HT1080 (cell line): ENCODE measurements at places on chromosomes 6 and 20. TPM values are rescaled to one million over a fixed set of nuclear protein-coding genes. Genes with fewer than 3 reads are reported as not detected.

The COX4I2 gene
- total RNA-seq = not detected in 2 replicates

The RIPPLY2 gene
- total RNA-seq = not detected in 2 replicates

The ANKRD66 gene
- not detected in 2 replicates for total RNA-seq

The PPIL4 gene
- total RNA-seq = 15.1 and 16.9 TPM in 2 replicates

The C20orf202 gene
- not detected in 2 replicates for total RNA-seq
